ENCODE measurements at places on chromosomes 7 and 10.

DNA sequence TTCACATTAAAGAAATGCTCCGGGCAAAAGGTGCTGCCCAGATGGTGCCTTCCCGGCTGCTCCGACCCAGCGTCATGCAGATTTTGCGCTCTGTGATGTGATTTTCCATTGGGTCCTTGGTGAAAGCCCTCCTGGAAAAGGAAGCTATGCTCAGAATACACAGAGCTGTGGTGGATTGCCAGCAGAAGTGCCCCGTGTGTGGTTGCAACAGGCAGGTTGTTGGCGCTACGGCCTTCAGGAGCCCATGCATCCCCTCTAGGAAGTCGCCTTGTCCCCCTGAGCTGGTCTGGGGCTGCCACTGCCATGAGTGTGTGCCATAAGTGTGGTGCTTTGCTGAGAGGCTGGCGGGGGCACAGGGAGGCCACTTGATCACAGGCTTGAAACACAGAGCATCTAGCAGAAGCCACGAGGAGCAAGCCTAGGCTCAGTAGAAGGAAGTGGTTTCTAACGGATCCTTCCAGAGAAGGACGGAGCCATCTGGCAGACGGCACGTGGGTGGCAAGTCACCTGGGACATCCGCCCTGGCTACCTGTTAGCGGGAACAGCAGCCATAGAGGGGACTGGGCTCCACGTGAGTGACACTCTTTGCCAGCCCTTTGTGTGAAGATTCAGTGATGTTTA, 210.9 kb downstream of the CUX1 start:
- DNase-seq: no peak

DNA sequence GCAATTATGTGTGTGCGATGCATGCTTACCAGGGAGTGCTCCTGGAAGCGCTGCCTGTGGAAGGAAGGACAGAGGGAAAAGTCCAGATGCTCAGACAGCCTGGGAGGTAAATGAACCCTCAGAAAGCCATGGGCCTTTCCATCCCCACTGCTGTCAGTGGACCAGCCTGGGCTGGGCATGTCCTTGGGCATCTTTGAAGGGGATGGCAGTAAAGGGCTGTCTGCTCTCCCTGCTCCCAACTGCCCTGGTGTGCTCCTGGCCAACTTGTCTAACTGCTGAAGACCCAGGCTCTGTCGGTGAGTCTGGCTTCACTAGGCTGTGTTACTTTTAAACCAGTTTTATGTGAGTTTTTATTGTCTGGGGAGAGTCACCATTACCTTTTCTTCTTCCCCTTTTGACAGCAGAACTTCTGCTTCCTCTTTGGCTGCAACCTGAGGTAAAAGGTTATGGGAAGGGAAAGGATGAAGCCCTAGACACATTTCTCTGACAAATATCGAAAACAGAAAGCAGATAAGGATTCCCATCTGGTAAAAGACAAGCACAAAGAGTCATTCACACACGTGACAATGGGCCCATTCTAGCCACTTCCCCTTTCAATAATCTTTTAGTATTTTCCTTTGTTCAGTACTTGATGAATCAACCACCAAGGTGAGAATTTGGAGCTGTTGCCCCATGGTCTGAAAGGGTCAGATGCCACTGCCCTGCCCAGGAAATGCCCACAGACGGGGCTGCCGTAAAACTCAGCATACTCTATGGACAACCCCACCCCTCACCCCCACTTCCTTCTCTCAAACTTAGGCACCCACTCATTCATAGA, 27.6 kb upstream of the PIK3AP1 start:
- no peak for DNase-seq

DNA sequence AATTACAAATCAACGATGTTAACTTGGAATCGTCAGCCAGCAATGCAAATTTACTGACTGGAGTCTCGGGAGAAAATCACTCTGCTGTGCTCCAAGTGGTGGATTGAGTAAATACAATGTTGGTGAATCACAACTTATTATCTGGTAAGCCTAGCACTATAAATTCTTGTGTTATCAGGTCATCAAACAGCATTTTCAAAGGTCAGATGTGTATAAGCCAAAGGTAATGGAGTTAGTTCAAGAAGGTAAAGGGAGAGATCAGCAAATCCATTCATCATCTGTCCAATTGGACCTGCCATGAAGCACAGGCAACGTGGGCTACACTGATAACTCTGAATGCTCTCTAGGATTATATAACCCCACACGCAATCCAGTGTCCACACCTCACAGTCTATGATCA, 13.9 kb downstream of the CUBN start:
- DNase-seq: no peak

GRCh38 chr10:18312374-18313139, 172.3 kb downstream of the CACNB2 start:
- DNase-seq: no peak

GRCh38 chr7:71439321-71439720, 307.4 kb downstream of the GALNT17 start:
- DNase-seq: no peak

GRCh38 chr7:19728716-19729115, 19.9 kb upstream of the POLR1F start:
- DNase-seq: no peak

- no peak for DNase-seq
These were observed 579.8 kb downstream of the PARD3 start for GRCh38 chr10:34235164-34235832.

DNA sequence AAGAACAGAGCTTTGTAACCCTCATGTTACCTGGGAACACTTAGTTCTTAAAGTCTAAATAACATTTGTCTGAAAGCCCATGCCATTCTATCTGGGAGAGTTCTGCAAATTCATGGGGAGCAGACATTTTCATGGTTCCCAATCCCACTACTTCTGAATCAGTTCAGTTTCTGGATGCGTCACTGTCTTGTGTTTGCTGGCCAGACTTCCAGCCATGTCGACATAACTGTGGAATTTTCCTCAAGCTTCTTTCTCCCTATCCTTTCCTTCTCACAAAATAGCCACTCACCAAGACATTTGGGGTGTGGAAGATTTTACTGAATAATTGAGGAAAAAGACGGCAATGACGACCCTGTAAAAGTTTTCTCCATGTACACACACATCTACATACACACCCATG, 272.5 kb downstream of the NEBL start:
- no peak for DNase-seq

GRCh38 chr7:75994388-75995051, at the start of gene TMEM120A:
TSS of gene TMEM120A (minus strand) at chr7:75994595. CDS start at chr7:75994570, 25 bp downstream.
- DNase-seq: peak; percentile 93

DNA sequence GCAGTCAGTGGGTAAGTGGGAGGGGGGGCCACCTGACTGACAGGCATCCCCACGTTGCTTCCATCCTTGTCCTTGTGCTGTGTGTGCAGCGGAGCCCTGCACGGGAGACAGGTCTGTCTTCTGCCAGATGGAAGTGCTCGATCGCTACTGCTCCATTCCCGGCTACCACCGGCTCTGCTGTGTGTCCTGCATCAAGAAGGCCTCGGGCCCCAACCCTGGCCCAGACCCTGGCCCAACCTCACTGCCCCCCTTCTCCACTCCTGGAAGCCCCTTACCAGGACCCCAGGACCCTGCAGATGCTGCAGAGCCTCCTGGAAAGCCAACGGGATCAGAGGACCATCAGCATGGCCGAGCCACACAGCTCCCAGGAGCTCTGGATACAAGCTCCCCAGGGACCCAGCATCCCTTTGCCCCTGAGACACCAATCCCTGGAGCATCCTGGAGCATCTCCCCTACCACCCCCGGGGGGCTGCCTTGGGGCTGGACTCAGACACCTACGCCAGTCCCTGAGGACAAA, 24.8 kb downstream of the TBATA start:
- DNase-seq: no peak

DNA sequence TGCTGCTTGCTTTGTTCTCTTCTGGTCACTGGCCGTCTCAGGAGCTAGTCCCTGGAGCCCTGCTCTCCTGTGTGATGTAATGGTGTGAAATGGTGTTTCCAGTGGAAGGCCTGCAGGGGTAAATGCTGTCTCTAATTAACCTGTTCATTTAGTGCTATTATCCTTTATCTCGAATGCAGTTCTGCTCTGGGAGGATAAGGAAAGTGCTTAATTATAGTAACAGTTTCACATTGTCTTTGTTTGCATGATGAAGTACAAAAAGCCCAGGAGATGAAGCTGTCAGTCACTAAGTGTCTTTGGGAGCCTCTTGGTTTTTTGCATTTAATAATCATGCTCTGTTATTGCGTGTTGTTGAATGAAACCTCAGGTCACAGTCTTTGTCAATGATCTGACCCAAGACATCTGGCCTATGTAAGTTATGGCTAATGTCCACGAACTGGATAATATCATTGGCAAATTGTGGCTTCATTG, 755.3 kb upstream of the GALNT17 start:
- DNase-seq: no peak

GRCh38 chr7:82017334-82017943, 247.6 kb upstream of the HGF start:
- no peak for DNase-seq

GRCh38 chr7:94160719-94161435, 156.7 kb upstream of the BET1 start:
- no peak for DNase-seq

- no peak for DNase-seq
These were observed 48.1 kb downstream of the GNAI1 start for GRCh38 chr7:80182630-80183276.

GRCh38 chr7:68805159-68805558, 793.1 kb upstream of the AUTS2 start:
- no peak for DNase-seq

- DNase-seq: no peak
These were observed 114.0 kb downstream of the WDR37 start for GRCh38 chr10:1169981-1170866.

DNA sequence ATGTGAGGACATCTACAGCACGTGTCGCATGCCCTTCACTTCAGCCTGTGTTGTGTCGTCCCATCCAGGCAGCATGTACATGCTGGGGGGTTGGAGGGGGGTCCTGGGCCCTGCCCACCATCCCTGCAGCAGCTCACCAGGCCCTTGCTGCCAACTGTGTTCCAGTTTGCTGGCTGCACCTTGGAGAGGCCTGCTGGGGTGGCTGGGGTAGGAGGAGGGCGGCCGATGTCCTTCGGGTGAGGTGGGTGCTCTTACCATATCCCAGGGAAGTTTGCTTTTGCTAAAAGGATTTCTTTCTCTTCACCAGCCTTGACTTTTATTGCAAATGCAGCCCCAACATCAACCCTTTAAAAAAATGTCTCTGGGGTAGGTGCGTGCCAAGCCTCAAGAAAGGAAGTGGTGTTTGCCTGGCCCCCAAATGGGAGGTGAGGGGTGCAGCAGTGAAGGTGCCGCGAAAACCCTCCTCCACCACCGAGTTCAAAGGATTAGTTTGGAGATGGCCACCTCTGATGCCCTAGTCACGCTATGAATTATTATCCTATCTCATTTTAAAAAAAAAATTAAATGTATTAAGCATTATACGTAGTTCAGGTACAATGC, 165.8 kb upstream of the KLF6 start:
- no peak for DNase-seq

- no peak for DNase-seq
These were observed 158.5 kb downstream of the C10orf105 start for GRCh38 chr10:71561003-71561574.

DNA sequence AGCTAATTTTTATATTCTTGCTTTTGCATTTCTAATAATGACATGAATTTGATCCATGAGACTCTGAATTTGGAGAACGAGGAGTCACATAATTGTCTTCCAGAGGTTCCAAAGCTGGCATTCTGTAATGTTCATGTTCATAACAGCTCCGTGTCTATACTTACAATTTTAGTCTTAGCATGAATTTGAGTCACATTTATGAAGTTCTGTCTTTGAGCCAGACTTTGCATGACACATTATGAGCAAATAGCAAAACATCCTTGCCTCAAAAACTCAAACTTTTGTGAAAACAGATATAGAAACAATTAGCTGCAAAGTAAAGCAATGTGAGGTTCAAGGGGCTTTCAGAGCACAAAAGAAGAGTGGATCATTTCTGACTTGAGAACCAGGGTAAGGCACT, 44.5 kb upstream of the CAV2 start:
- no peak for DNase-seq

DNA sequence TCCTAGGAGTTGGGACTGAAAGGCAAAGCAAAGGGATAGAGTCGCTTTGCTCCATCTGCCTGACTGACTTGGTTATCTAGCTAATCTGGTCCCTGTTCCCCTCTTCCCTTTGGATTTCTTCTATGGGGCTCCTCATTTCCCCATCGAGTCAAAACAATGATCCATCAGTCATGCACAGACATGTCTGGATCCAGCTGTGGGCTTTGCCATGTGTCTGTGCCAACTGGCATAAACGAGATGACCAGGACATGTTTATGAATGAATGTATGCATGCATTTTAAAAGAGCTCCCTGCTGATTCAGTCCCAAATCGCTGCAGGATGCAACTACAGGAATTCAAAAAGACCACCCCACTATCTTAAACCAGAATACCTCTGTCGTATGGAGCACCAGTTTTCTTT, 122.0 kb downstream of the ARL4A start:
- no peak for DNase-seq

GRCh38 chr10:133474665-133475424, 21.1 kb downstream of the SCART1 start:
- DNase-seq: no peak
